ENCODE measurements at places on chromosomes 11 and 22. TPM values are rescaled to one million over a fixed set of nuclear protein-coding genes. Genes with fewer than 3 reads are reported as not detected.

Gene MPPED2
- total RNA-seq = not detected

Gene DCDC1
- total RNA-seq = 0.15 TPM

Gene OR8D4
- total RNA-seq = not detected

Gene CLMP
- 0.09 TPM for total RNA-seq

Gene KCNA4
- total RNA-seq = not detected

Gene TRIM49D1
- total RNA-seq = not detected

DNA sequence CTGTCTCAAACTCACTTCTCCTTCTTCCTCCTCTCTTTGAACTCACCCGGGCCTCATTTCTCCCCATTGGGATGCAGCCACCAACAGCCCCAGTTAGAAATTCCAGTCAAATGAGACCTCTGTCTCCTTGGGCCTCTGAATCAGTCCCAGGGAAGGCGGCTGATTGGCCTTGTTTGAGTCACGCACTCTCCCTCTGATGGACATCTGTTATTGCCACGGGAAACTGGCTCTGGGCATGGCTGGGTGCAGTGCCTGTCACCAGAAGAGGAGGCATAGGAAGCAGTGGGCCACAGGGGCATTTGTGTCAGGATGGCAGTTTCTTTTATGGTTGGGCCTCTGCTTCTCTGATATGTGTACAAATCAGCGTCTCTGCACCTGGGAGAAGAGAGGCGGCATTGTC is 9.6 kb upstream of the WNT11 start:
- no peak overlapping the region for H3K4me3 ChIP-seq
- no peak for DNase-seq
- no peaks in the 10 kb centered on the region for H3K27me3 ChIP-seq
- no peaks in the 10 kb centered on the region for H3K36me3 ChIP-seq
- H3K27ac ChIP-seq = no peak overlapping the region

GRCh38 chr22:30192427-30192826 is 54.1 kb downstream of the LIF start:
- H3K27me3 ChIP-seq = no peaks in the 10 kb centered on the region
- no peak overlapping the region for H3K4me3 ChIP-seq
- no peaks in the 10 kb centered on the region for H3K36me3 ChIP-seq
- peaks cover 14% of the 10 kb centered on the region for H3K4me1 ChIP-seq
- no peak for DNase-seq

GRCh38 chr11:101812546-101812945 is 102.3 kb upstream of the CEP126 start:
- no peak for DNase-seq
- H3K4me3 ChIP-seq = no peak overlapping the region
- H3K36me3 ChIP-seq = no peaks in the 10 kb centered on the region
- no peaks in the 10 kb centered on the region for H3K4me1 ChIP-seq
- no peaks in the 10 kb centered on the region for H3K27me3 ChIP-seq
- no peak overlapping the region for H3K27ac ChIP-seq

DNA sequence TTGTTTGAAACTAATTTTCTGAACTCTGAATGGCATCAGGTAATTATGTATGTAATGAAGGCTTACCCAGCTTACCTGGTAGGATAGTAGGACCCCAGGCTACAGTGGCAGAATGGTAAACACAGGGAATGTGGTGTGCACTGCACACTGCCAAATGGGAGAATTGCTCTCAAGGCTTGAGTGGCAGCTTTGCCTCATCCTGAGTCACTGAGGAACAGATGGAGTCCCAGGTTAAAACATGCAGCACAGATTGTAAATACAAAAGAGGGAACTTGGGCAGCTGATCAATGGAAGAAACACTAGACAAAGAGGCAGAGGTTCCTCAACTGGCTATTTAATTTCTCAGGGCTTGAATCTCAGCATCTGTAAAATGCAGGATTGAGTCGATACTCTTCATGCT is 24.4 kb downstream of the GPR83 start:
- no peaks in the 10 kb centered on the region for H3K4me1 ChIP-seq
- DNase-seq = no peak
- no peaks in the 10 kb centered on the region for H3K27me3 ChIP-seq
- no peaks in the 10 kb centered on the region for H3K36me3 ChIP-seq

- H3K4me3 ChIP-seq = peak within 1 kb of the TSS; percentile 93
- H3K4me1 ChIP-seq = peaks cover 29% of the 10 kb centered on the region
- H3K36me3 ChIP-seq = peaks cover 36% of the 10 kb centered on the region
- H3K27ac ChIP-seq = peak within 1 kb of the TSS; percentile 96
- DNase-seq = peak; percentile 91
- no peaks in the 10 kb centered on the region for H3K27me3 ChIP-seq
These were observed at the start of gene ZPR1 for GRCh38 chr11:116787786-116788486. Gene ZPR1, minus strand, starts transcription at chr11:116788023. Its CDS starts 33 bp downstream, at chr11:116787990.

GRCh38 chr11:124724979-124725718 is 14.6 kb upstream of the NRGN start:
- H3K4me3 ChIP-seq = no peak overlapping the region
- DNase-seq = no peak
- no peaks in the 10 kb centered on the region for H3K4me1 ChIP-seq
- no peak overlapping the region for H3K27ac ChIP-seq
- H3K27me3 ChIP-seq = peaks cover 3% of the 10 kb centered on the region

GRCh38 chr11:14499178-14499559 is 442 bp downstream of the COPB1 start:
- H3K4me1 ChIP-seq = peaks cover 21% of the 10 kb centered on the region
- peak overlapping the region; percentile 81 for H3K27ac ChIP-seq
- peak overlapping the region; percentile 53 for H3K4me3 ChIP-seq
- DNase-seq = peak; percentile 36
- H3K27me3 ChIP-seq = no peaks in the 10 kb centered on the region

DNA sequence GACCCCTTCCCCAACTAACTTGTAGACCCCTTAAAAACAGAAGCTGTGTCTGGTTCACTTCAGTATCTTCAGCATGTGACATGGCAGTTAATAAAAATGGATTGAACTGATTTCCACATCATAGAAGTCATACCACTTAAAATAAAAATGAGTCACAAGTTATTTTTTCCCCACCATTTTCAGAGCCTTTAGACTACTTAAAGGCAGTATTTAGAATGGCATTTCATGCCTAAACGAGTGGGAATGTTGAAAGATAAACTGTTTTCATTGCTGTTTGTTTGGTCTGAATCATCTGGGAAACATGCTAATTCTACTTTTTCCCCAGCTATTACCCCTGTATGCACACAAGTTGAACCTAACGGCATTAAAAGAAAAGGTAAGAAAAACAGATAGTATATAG is 324.0 kb downstream of the RAB38 start:
- H3K4me3 ChIP-seq = no peak overlapping the region
- H3K4me1 ChIP-seq = no peaks in the 10 kb centered on the region
- no peak for DNase-seq
- no peak overlapping the region for H3K27ac ChIP-seq

DNA sequence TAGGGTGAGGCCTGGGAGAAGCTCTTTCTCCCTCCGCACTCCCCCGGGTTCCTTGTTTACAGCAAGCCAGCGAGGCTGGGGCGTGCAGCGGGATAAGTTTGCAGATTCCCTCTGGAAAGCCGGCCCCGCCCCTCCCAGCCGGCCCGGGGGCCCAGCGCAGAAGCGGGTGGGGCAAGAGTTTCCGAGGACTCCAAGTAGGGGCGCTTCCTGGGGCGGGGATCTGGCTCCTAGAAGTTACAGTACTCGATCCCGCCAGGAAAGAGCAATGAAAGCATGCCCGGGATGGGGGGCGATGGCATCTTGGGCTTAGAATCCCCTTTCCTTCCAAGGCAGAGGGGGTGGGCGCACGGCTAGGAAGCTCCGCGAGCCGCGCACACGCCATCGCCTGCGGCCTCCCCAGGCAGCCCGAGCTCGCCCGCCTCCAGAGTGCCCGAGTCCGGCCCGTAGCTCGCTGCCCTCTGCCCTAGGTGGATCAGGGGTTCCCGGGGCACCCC is 385 bp downstream of the TST start:
- H3K4me1 ChIP-seq = peaks cover 6% of the 10 kb centered on the region
- H3K4me3 ChIP-seq = peak overlapping the region; percentile 28
- peak; percentile 24 for DNase-seq
- H3K27me3 ChIP-seq = no peaks in the 10 kb centered on the region

DNA sequence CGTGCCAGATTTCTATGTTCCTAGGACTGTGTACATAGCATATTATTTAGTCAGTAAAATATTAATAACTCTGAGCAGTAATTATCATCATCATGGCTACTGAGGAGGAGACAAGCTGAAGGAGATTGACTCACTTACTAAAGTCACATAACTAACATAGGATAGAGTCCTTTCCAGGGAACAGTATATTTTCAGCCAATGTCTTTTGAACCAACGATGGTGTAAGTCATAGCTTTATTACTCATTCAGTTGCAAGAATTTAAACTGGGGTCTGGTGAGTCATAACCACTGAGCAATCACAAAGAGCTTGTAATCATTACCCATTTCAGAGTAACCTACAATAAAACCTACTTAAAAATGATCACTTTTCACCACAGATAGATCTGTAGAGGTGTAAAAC is 1564.8 kb upstream of the TENM4 start:
- no peak overlapping the region for H3K4me3 ChIP-seq
- H3K4me1 ChIP-seq = no peaks in the 10 kb centered on the region
- no peaks in the 10 kb centered on the region for H3K27me3 ChIP-seq
- H3K36me3 ChIP-seq = no peaks in the 10 kb centered on the region
- DNase-seq = no peak
- H3K27ac ChIP-seq = no peak overlapping the region

DNA sequence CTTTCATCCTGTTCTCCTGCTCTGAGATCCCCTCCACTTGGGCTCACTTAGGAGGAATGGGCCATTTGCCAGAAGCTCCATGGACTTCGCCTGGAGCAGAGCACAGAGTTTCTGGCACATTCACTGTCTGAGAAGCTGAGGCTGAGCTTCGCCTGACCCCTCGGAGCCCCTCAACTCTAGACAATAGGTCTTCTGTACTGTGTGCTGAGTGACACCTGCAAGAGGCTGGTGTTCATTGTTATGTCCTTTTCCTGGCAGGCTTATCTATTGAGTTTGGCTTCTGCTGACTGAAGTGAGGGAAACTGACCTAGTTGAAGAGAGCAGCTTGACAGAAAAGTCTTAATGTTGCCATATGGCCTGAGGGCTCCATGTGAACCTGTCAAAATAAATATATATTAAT is 124.3 kb downstream of the EHF start:
- H3K4me3 ChIP-seq = no peak overlapping the region
- H3K27me3 ChIP-seq = no peaks in the 10 kb centered on the region
- DNase-seq = no peak
- no peaks in the 10 kb centered on the region for H3K4me1 ChIP-seq

GRCh38 chr22:40477683-40478337 is 107.4 kb downstream of the SGSM3 start:
- no peak overlapping the region for H3K4me3 ChIP-seq
- no peaks in the 10 kb centered on the region for H3K36me3 ChIP-seq
- H3K27me3 ChIP-seq = no peaks in the 10 kb centered on the region
- H3K4me1 ChIP-seq = peaks cover 10% of the 10 kb centered on the region
- no peak for DNase-seq

- no peaks in the 10 kb centered on the region for H3K27me3 ChIP-seq
- H3K27ac ChIP-seq = no peak overlapping the region
- H3K4me1 ChIP-seq = no peaks in the 10 kb centered on the region
- no peak overlapping the region for H3K4me3 ChIP-seq
- DNase-seq = no peak
These were observed 30.4 kb downstream of the OPCML start for GRCh38 chr11:133501643-133502539.

DNA sequence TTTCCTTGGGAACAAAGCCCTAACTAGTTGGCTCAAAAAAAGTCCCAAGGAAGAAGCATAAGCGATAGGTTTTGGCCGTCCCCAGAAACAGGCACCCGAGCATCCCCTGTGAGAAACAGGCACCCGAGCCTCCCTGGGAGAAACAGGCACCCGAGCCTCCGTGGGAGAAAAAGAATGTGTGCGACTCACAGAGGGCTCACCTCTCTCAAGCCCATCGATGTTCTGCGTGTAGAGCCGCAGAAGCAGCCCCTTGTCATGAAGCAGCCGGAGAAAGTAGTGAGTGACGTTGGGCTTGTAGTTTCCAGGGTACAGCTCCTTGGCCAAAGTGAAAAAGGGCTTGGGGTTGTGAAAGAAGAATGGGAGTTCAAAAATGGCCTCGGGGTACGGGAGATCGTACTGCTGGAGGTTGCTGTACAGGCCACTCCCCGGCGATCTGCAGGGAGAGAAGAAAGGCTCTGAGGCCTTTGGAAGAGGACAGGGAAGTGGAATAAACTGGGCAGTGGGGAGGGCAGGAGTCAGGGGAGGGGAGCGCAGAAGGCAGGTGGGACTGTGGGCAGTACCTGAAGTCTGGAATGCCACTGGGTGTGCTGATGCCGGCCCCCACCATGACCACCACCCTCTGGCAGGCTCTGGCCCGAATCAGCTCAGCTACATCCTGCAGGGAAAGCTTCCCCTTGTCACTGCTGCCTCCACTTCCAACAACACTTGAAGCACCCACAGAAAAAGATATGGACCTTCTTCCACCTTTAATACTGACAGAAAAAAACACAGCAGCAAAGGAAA is 3.2 kb downstream of the SIRT3 start:
- H3K4me3 ChIP-seq = no peak overlapping the region
- H3K27me3 ChIP-seq = no peaks in the 10 kb centered on the region
- H3K4me1 ChIP-seq = peaks cover 19% of the 10 kb centered on the region
- no peak overlapping the region for H3K27ac ChIP-seq

DNA sequence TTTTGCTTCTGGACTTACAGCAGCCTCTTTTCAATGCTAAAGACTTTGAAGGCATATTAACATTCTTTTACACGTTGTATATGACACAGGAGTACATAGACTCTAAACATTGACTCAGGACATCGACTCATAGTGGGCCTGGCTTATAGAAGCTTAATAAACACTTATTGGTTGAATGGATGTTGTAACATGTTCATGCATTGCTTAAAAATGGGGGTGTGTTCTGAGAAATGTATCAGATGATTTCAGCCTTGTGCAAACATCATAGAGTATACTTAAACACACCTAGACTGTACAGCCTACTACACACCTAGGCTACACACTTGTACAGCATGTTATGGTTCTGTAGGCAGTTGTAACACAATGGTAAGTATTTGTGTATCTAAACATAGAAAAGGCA is 17.9 kb downstream of the TTC17 start:
- H3K4me1 ChIP-seq = no peaks in the 10 kb centered on the region
- H3K27ac ChIP-seq = no peak overlapping the region
- peaks cover 4% of the 10 kb centered on the region for H3K36me3 ChIP-seq
- DNase-seq = no peak

- no peak overlapping the region for H3K27ac ChIP-seq
- no peak for DNase-seq
- no peaks in the 10 kb centered on the region for H3K36me3 ChIP-seq
- peaks cover under 1% of the 10 kb centered on the region for H3K4me1 ChIP-seq
- H3K4me3 ChIP-seq = no peak overlapping the region
- H3K27me3 ChIP-seq = no peaks in the 10 kb centered on the region
These were observed 67.9 kb downstream of the ENTHD1 start for GRCh38 chr22:39825661-39826102.

GRCh38 chr11:77501758-77502157 is 27.9 kb upstream of the PAK1 start:
- H3K4me1 ChIP-seq = no peaks in the 10 kb centered on the region
- H3K27me3 ChIP-seq = no peaks in the 10 kb centered on the region
- DNase-seq = no peak
- H3K36me3 ChIP-seq = no peaks in the 10 kb centered on the region
- no peak overlapping the region for H3K4me3 ChIP-seq
- H3K27ac ChIP-seq = no peak overlapping the region

DNA sequence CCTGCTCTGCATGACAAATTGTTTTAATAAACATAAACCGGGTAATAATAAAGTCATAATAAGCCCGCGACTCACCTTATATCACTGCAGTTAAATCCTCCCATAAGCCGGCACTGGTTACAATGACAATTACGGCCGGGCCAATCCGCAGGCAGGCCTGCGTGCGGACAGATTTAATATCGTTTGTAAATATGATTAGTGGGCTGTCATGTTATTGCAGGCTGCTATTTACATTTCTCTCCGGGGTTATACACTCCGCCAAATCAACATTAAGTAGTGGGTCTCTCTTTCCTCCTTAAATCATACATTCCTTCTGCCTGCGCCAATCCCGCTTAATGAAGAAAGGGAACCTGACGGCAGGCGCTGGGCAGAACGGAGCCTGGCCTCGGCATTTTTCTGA is 51.8 kb upstream of the LMO1 start:
- no peak overlapping the region for H3K4me3 ChIP-seq
- no peaks in the 10 kb centered on the region for H3K27me3 ChIP-seq
- no peak for DNase-seq
- no peak overlapping the region for H3K27ac ChIP-seq
